ENCODE measurements at places on chromosomes 6 and 20.

GRCh38 chr20:50022676-50023075 lies 39.9 kb downstream of the SNAI1 start:
- H3K36me3 ChIP-seq, result no peaks in the 10 kb centered on the region
- no peaks in the 10 kb centered on the region for H3K27me3 ChIP-seq
- no peak overlapping the region for H3K4me3 ChIP-seq
- H3K4me1 ChIP-seq, result no peaks in the 10 kb centered on the region
- no peak for DNase-seq
- no peak overlapping the region for H3K27ac ChIP-seq

GRCh38 chr6:42257614-42258013 lies 40.0 kb upstream of the MRPS10 start:
- H3K4me3 ChIP-seq, result no peak overlapping the region
- no peak for DNase-seq
- peaks cover 66% of the 10 kb centered on the region for H3K36me3 ChIP-seq
- H3K27ac ChIP-seq, result no peak overlapping the region
- H3K27me3 ChIP-seq, result no peaks in the 10 kb centered on the region

DNA sequence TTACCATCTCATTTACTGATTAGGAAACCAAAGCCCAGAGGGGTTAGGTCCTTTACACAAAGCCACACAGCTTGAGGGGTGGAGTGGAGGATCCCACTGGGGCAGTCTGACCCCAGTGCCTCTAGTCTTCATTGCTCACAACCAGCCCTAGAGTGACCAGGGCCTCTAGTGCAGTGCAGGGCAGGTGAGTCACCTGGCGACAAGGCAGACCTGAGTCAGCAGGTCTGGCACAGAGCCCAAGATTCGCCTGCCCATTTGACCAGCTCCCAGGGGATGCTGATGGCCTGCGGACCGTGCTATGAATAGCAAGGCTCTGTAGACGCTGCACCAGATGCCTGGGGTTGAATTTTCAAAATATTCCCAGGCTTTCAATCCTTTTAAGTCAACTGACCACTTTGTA lies 29.9 kb downstream of the CDH26 start:
- H3K4me1 ChIP-seq, result no peaks in the 10 kb centered on the region
- no peak overlapping the region for H3K27ac ChIP-seq
- H3K36me3 ChIP-seq, result no peaks in the 10 kb centered on the region
- H3K27me3 ChIP-seq, result no peaks in the 10 kb centered on the region

- H3K36me3 ChIP-seq, result no peaks in the 10 kb centered on the region
- no peaks in the 10 kb centered on the region for H3K4me1 ChIP-seq
- DNase-seq, result no peak
- H3K27ac ChIP-seq, result no peak overlapping the region
- H3K27me3 ChIP-seq, result no peaks in the 10 kb centered on the region
Measured at GRCh38 chr6:27901801-27902200, 10.4 kb downstream of the OR2B2 start.

DNA sequence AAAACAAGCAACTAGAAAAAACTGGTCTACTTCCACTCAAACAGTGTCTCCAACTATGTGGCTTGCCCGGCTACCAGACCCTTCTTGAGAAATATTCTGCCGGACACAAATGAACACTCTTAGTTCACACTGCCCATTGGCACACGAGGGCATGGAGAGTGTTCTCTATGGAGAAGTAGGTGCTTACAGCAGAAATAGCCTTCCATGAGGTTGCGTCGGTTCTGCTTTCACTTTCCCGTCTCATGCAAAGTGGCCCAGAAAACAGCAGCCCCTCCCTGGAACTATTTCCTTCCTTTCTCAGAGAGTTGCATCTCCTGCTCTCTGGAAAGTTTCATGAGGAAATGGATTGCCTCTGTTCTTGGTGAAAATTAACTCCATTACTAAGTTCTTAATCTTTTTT lies 9.5 kb upstream of the HLA-DOA start:
- H3K4me1 ChIP-seq, result peaks cover 21% of the 10 kb centered on the region
- no peak overlapping the region for H3K27ac ChIP-seq
- H3K27me3 ChIP-seq, result no peaks in the 10 kb centered on the region
- no peaks in the 10 kb centered on the region for H3K36me3 ChIP-seq
- peak; percentile 34 for DNase-seq
- peak overlapping the region; percentile 21 for H3K4me3 ChIP-seq

DNA sequence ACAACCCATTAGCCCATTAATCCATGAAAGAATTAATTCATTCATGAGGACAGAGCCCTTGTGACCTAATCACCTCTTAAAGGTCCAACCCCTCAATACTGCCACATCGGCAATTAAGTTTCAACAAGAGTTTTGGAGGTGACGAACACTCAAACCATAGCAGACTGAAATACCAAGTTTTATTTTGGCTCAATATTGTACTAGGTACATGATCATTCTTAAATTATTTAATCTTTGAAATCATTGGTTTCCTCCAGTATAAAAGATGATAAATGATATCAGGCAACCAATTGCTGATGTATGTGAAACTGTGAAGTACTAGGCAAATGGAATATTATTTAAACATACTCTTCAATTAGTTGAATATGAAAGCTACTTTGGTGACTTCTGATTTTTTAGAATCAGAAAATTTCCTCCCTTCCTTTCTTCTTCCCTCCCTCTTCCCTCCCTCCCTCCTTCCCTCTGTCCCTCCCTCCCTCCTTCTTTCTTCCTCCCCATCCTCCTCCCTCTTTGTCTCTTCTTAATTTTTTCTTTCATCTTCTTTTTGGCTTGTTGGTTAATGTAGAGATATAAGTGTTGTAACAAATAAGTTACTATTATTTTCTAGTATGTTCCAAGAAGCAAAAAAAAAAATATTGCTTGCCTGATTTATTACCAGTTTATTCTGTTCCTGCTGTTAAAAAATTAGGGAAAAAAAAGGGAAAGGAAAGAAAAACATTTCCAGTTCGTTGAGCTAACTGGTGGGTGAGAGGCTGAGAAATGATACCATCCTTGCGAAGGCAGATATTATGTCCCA lies 233.9 kb upstream of the ZNF217 start:
- no peak overlapping the region for H3K27ac ChIP-seq
- DNase-seq, result no peak
- H3K36me3 ChIP-seq, result no peaks in the 10 kb centered on the region
- H3K4me1 ChIP-seq, result peaks cover 16% of the 10 kb centered on the region
- H3K27me3 ChIP-seq, result no peaks in the 10 kb centered on the region

DNA sequence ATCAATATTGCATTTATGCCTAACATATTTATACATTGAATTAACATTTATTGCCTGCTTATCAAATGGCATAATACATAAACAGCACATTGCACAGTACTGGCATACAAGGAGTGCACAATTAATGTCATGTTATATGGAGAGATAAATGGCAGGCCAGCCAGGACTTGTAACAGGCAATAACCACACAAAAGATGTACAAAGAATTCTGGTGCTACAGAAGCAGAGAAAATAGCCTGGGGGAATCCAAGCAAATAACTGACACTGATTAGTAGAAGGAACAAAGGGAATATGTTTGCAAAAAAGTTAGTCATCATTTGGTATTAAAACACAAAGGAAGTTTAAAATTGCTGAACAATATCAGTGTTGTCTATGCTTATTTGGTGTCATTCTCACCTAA lies 27.3 kb downstream of the COL21A1 start:
- no peaks in the 10 kb centered on the region for H3K4me1 ChIP-seq
- no peaks in the 10 kb centered on the region for H3K36me3 ChIP-seq
- H3K27me3 ChIP-seq, result no peaks in the 10 kb centered on the region
- no peak overlapping the region for H3K4me3 ChIP-seq
- no peak overlapping the region for H3K27ac ChIP-seq

- no peaks in the 10 kb centered on the region for H3K27me3 ChIP-seq
- H3K36me3 ChIP-seq, result no peaks in the 10 kb centered on the region
- no peak overlapping the region for H3K27ac ChIP-seq
- DNase-seq, result no peak
Measured at GRCh38 chr6:170470734-170471133, 82.4 kb downstream of the PSMB1 start.

GRCh38 chr6:83696674-83697073 lies 12.2 kb downstream of the SNAP91 start:
- H3K27ac ChIP-seq, result no peak overlapping the region
- DNase-seq, result no peak
- H3K4me3 ChIP-seq, result no peak overlapping the region

- H3K36me3 ChIP-seq, result no peaks in the 10 kb centered on the region
- no peaks in the 10 kb centered on the region for H3K4me1 ChIP-seq
- H3K27ac ChIP-seq, result no peak overlapping the region
- no peak overlapping the region for H3K4me3 ChIP-seq
- DNase-seq, result no peak
Measured at GRCh38 chr6:39962831-39963230, 28.6 kb upstream of the MOCS1 start.
